ENCODE measurements at places on chromosomes 11 and 22.

DNA sequence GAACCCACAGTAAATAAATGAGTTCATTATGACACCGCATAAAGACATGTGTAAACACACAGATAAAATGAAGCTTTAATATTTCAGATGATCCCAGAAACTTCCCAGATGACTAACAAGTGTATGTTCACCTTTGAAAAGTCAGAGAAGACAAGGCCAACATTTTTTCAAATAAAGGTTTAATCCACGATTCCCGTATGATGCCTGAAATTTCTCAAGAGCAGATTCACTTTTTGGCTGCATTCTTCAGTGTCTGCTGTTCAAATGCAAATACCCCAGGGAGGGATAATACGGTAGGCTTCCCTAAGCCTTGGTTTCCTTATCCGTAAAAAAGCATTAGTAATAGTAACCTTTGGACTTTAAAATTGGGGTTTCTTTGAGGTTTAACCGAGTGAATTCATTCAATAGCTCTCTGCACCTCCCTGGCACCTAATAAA, 62.5 kb downstream of the SYTL2 start:
- DNase-seq = no peak

- no peak for DNase-seq
These were observed 559.7 kb downstream of the JRKL start for GRCh38 chr11:96949464-96949863.

DNA sequence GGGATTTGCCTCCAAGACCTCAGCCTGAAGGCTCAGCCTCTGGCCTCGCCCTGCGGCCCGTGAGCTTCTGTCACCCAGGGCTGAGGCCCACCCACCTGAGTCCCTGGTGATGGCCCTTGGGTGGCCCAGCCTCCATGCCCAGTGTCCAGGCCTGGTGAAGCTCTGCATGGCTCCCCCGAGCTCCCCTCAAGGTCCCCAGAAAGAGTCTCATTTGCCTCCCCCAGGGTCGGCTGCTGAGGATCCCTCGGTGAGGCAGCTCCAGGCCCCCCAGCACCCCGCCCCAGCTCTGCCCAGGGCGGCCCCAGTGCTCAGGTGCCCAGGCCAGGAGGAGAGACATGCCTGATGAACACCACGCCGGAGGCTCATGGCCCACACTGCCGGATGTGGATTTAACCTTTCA, 2.1 kb upstream of the TH start:
- DNase-seq = no peak

DNA sequence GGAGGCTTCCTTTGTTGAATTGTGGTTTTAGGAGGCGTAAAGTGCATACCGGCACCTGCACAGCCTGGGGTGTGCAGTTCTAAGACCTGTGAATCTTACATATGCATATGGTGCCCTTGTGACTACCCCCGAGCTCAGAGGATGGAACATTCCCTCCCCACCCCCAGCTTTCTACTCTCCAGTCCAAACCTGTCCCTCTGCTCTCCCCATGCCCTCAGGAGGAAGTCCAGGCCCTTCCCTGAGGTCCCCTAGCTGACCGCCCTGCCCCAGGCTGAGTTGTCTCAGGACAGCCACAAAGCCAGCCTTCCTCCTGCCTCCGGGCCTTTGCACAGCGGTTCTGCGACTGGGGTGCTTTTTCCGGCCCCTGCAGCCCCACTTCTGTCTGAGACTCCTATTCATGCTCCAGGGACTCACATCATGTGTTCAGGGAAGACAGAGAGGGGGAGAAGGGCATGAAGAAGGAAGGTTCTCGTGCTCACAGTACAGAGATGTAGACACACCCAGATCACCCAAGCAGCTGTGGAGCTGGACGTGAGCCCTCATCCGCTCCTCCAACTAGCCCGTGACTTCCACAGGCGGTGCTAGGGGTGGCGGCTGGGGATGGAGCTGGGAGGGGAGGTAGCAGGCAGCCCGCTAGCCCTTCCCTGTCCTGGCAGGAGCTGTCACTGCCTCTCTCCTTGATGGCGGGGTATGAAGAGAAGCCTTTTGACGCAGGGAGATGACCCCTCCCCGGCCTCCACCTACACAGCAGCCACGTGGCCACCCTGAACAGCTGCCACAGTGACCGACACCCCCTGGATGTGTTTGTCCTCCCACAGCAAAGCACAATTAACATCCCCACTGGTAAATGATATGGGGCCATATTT, 50.8 kb downstream of the FLRT1 start:
- no peak for DNase-seq

GRCh38 chr11:133917921-133918607, 38.7 kb downstream of the IGSF9B start:
- no peak for DNase-seq

- DNase-seq = no peak
These were observed at the start of gene BEST1 for GRCh38 chr11:61950035-61950547. Gene BEST1, plus strand, starts transcription at chr11:61950351. Its CDS starts 1,456 bp downstream, at chr11:61951807.

GRCh38 chr11:110376711-110377324, 52.9 kb upstream of the FDX1 start:
- DNase-seq = peak; percentile 64

DNA sequence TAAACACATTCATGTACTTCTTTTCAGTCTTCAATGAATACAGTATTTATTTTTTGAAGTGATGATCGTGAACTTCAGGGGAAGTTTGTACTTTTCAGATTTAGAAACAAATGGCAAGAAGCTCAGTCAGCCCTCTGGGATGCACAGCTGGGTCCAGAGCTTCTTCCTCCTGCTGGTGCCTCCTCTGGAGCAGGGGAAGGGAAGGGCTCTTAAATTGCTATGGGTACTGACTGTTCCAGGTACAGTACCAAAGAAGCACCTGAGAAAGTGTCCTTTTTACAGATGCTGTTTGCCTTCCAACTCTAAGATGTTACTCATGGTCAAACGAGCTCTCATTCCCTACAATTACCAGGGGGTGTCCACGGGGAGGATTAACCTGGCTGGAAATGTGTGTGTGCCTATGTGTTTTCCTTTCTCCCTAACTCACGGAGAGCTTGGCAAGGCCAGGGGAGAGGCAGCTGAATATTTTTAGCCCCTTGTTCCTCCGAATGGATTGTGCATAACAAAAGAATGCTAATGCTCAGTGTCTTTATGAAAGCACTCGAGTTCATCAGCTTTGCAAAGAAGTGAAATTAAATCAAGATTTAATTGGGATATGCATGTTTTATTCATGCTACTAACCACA, 313.7 kb upstream of the CADM1 start:
- DNase-seq = no peak

GRCh38 chr11:118162846-118163245, 10.2 kb upstream of the SCN4B start:
- DNase-seq = no peak

- no peak for DNase-seq
These were observed 195.9 kb downstream of the CSNK2A3 start for GRCh38 chr11:11157185-11157584.

- peak; percentile 57 for DNase-seq
These were observed 72.1 kb upstream of the KCNQ1OT1 start for GRCh38 chr11:2771758-2772466.

DNA sequence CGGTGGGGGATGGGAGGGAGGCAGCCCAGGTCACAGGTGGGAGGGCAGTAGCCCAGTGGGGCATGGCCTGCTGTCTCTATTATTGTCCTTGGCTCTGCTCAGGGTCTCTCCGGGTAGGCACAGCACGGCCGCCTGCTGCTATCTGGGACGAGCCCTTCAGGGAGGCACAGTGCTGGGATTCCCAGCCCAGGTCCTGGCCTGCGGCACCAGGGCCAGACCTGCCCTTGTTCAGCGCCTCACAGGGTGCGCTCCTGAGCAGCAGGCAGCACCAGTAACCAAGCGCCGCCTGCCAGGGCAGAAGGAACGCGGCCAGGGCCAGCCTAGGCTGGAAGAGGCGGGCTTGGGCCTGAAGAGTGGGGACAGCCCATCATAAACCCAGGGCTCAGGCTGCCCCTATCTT, 151.0 kb downstream of the MPPED1 start:
- DNase-seq = no peak

- DNase-seq = no peak
These were observed 115.4 kb downstream of the C11orf58 start for GRCh38 chr11:16853859-16854258.

- DNase-seq = no peak
These were observed 11.5 kb upstream of the GRIA4 start for GRCh38 chr11:105598371-105598770.

DNA sequence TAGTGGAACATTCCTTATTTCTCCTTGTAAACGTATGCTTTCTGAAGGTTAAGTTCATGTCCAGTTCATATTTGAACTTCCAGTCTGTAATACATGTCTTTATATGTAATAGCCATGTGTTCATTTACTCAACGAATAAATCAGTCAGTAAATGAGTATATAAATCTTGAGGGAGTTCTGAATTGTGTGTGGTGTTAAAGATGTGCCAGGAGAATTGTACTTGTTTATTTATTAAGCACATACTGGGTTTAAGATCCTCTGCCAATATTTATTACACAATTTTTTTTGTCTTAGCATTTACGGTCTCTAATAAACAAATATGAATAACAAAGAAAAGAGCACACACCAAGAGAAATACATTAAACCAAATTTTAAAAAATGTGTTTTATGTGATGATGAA, 26.5 kb upstream of the CLMP start:
- DNase-seq = no peak

- no peak for DNase-seq
These were observed 6.4 kb upstream of the SLC17A6 start for GRCh38 chr11:22331771-22332170.

GRCh38 chr22:34797826-34798225, 268.1 kb upstream of the ISX start:
- no peak for DNase-seq

DNA sequence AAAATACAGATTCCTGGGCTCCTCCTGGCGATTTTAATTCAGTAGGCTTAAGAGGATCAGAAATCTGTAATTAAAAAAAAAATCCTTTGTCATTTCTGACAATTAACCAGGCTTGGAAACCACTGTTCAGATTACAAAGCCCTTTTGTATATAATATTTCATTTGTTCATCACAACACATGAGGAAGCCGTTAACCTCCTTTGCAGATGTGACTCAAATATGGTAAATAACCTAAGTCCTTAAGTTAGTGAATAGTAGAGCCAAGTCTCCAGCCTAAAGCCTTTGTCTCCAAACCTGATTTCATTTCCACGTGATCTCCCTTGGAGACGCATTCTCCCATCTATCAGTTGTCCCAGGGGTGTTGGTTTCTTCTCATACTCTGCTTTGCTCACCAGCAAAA, 67.6 kb downstream of the UBASH3B start:
- DNase-seq = no peak

- DNase-seq = no peak
These were observed 6.1 kb upstream of the TPP1 start for GRCh38 chr11:6625156-6625831.

DNA sequence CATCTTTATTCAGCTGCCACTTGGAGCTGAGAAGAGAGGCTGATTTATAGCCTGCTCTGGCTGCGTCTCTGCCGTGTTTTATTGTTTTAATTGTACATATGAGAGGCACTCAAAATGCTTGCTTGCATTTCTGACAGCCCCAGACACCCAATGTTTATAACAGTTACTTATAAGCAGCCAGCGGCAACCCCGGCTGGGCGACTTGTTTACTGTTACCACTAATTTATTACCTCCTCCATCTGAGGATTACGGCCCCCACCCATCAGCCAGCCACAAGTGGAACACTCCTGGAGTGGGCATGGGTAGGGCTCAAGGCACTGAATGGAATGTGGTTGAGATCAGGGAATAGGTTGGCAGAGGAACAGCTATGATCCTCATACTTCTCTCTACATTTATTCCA, 61.2 kb downstream of the CLPB start:
- no peak for DNase-seq

- no peak for DNase-seq
These were observed 28.2 kb downstream of the LRRC32 start for GRCh38 chr11:76642341-76642740.

DNA sequence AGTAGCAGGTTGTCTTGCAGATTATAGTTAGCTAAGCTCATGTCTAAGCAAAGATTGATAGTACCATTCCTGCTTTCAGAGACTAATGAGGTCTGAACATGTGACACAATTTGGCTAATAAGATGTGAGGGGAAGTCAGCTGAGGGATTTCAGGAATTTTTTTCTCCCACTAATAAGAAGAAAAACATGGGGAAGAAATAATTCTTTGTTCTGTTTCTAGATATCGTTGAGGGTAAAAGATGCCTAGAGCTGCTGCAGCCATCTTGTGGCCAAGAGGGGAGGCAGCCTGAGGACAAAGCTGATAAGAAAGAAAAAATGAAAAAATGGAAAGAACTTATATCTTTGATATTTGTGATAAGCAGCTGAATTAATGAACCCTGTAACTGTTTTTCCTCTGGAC, 1334.4 kb downstream of the LRRC4C start:
- no peak for DNase-seq

DNA sequence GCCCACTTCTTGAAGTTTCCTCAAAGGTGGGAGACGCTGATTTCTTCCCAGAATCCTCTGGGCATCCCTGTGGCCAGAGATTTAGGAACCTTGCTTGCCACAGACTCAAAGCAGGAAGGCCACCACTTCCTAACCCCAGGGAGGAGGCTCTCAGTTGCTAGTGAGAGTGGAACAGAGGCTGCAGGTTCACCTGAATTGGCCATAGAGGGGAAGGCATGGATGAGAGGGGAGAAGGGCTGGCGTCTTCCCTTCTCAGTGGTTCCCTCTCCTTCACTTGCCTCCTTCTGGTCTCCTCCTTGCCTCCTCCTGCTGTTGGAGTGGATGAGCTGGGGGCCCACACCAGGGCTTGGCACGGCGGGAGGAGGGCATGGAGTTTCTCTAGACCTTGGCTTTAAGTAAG, 185.7 kb downstream of the ADAMTS15 start:
- DNase-seq = no peak

DNA sequence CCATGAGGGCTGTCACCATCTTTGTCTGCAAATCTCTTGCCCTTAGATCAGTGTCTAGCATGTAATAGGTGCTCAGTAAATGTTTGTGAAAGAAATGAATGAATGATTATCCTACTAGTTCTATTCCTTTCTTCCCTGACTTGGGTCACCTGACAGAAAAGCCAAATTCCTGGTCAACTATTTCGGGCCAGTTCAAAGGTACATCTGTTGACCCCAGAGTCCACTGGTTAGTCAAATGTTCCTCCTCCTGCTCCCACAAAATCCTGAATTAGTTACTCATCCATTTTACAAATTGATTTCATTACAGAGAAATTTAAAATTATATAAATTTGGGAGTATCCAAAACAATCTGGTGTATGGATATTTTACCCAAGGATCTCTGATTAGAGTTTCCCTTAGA, 124.7 kb upstream of the NAV2 start:
- DNase-seq = no peak

GRCh38 chr11:129770993-129771392, 44.7 kb upstream of the TMEM45B start:
- no peak for DNase-seq

- DNase-seq = no peak
These were observed 84.0 kb upstream of the SHANK2 start for GRCh38 chr11:71336176-71336995.
